ENCODE measurements at places on chromosomes 4 and X.

GRCh38 chrX:9352243-9352642 is 112.6 kb upstream of the TBL1X start:
- H3K27me3 ChIP-seq: peaks cover 1% of the 10 kb centered on the region
- peak overlapping the region; percentile 89 for H3K27ac ChIP-seq
- peaks cover 3% of the 10 kb centered on the region for H3K36me3 ChIP-seq
- H3K4me1 ChIP-seq: peaks cover 16% of the 10 kb centered on the region

DNA sequence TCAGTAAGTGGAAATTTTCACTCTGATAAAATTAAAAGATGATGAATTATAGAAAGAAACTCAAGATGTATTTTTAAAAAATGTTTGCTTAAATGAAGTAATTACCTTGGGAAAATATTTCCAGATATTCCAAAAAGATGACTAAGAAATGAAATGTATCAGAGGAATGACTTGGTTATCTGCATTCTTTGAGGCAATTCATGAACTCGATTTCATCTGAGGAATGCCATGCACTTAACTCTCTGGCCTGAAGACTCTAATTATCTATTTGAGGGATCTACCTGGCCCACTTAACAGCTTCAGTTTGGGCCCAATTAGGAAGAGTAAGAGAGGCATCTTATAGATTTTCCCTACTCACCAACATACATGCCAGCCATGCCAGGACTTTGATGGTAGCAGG is 182.3 kb downstream of the INPP4B start:
- no peak for DNase-seq
- no peaks in the 10 kb centered on the region for H3K27me3 ChIP-seq
- H3K4me1 ChIP-seq: no peaks in the 10 kb centered on the region
- H3K4me3 ChIP-seq: no peak overlapping the region

DNA sequence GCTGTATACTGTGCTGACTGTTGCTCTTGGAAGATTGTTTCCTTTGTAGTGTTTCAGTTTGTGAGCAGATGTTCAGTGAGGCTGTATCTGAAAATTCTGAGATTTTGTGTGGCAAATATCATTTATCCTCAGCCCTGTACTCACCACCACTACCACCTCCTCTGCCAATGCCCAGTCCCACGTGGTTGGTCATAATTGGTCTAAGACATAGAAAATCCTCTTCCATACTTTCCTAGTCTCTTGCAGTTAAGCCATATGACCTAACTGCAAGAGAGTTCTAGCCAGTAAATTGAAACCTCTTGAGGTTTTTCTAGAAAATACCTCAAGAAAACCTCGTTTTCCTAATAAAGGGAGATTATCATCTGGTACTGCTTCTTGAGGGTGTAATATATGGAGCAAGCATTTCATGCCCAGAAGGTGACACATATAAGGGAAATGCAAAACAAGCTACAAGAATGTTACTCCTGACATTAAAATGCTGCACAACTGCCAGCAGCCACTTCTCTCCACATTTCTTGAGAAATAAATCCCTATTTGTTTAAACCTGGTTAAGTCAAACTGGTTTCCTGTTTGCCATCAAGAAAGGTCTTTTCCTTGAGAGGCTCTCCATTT is 32.8 kb downstream of the ABCE1 start:
- peaks cover 13% of the 10 kb centered on the region for H3K36me3 ChIP-seq
- no peak for DNase-seq
- H3K27me3 ChIP-seq: no peaks in the 10 kb centered on the region
- no peak overlapping the region for H3K4me3 ChIP-seq
- peaks cover 13% of the 10 kb centered on the region for H3K4me1 ChIP-seq

- H3K36me3 ChIP-seq: no peaks in the 10 kb centered on the region
- peaks cover 2% of the 10 kb centered on the region for H3K27me3 ChIP-seq
- no peaks in the 10 kb centered on the region for H3K4me1 ChIP-seq
Observed at GRCh38 chrX:139936259-139936658, 3.4 kb upstream of the ATP11C start.

GRCh38 chrX:132491191-132491590 is 2.4 kb upstream of the MBNL3 start:
- DNase-seq: peak; percentile 13
- peak overlapping the region; percentile 96 for H3K4me3 ChIP-seq
- no peaks in the 10 kb centered on the region for H3K27me3 ChIP-seq
- H3K36me3 ChIP-seq: no peaks in the 10 kb centered on the region
- peaks cover 12% of the 10 kb centered on the region for H3K4me1 ChIP-seq

DNA sequence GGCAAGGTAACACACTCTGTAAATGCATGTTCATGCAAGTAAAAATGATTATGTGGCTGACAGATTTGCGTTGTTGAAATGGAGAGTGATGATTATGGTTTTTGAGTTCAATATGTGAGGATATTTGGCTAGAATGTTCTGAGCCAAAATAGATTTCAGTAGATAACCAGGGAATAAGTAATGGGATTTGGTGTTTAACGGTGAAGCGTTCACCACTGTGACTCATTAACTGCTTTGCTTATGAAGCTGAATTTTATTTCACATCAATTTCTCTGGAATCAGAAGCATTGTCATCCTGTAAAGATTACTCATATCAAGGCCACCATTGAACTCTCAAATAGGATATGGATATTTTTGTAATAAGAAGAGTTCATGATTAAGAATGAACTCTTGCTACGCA is 11.7 kb downstream of the AFP start:
- DNase-seq: no peak
- peaks cover 3% of the 10 kb centered on the region for H3K27me3 ChIP-seq
- H3K36me3 ChIP-seq: no peaks in the 10 kb centered on the region
- no peaks in the 10 kb centered on the region for H3K4me1 ChIP-seq
- H3K4me3 ChIP-seq: no peak overlapping the region

DNA sequence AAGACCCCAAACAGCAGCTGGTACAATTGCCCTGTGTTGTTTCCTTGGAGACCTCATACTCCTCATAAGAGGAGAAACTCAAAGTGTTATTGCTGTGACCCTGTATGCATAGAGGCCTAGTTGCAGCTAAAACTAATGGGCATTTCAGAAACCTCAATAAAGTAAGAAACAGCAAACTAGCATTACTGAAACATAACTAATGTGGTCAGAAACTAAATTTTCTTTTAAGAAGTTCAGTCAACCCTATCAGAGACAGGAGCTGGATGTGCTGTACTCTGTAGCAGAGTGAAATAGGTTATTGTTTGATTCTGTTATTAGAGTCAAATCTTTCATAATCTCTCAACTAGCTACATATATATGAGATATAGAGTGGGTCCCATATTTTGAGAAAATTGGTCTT is 257.5 kb upstream of the IRS4 start:
- H3K4me3 ChIP-seq: no peak overlapping the region
- H3K36me3 ChIP-seq: no peaks in the 10 kb centered on the region
- no peaks in the 10 kb centered on the region for H3K27me3 ChIP-seq

GRCh38 chr4:173935622-173936405 is 347.7 kb downstream of the FBXO8 start:
- no peak for DNase-seq
- H3K27ac ChIP-seq: no peak overlapping the region
- H3K36me3 ChIP-seq: no peaks in the 10 kb centered on the region
- H3K4me3 ChIP-seq: no peak overlapping the region

- peaks cover 23% of the 10 kb centered on the region for H3K27me3 ChIP-seq
- peaks cover 1% of the 10 kb centered on the region for H3K36me3 ChIP-seq
- H3K27ac ChIP-seq: peak overlapping the region; percentile 54
- H3K4me3 ChIP-seq: peak overlapping the region; percentile 92
Observed at GRCh38 chr4:24470666-24471485, 113.5 kb downstream of the DHX15 start.

GRCh38 chr4:131526686-131527085 is 1622.4 kb upstream of the PCDH10 start:
- H3K27me3 ChIP-seq: no peaks in the 10 kb centered on the region
- no peak overlapping the region for H3K4me3 ChIP-seq
- H3K4me1 ChIP-seq: no peaks in the 10 kb centered on the region
- H3K36me3 ChIP-seq: no peaks in the 10 kb centered on the region

GRCh38 chr4:57037982-57038604 is 59.4 kb downstream of the POLR2B start:
- no peak overlapping the region for H3K27ac ChIP-seq
- no peaks in the 10 kb centered on the region for H3K4me1 ChIP-seq
- no peak overlapping the region for H3K4me3 ChIP-seq
- peaks cover 2% of the 10 kb centered on the region for H3K27me3 ChIP-seq
- H3K36me3 ChIP-seq: no peaks in the 10 kb centered on the region
- DNase-seq: no peak

Data from memory B cell (primary cell).